ENCODE measurements at places on chromosomes 12 and 14.

- no peak for DNase-seq
Measured at GRCh38 chr14:84477996-84478395, 1051.9 kb upstream of the FLRT2 start.

DNA sequence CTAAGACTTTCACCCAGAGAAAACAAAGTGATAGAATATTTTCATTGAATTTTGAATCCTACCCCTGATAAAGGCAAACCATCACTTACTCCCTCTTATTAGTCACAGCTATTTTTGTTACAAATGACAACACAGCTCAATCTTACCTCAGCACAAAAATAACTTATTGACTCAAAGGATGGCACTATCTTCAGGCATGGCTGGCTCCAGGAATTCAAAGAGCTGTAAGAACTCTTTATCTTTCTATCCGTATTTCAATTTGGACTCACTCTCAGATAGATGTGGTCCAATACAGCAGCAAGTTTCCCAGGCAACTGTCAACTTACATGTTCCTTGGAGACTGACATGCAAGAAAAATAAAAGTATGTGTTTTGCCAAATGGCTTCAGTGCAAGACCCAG lies 709.4 kb upstream of the MDGA2 start:
- no peak for DNase-seq

GRCh38 chr14:80770114-80770908 lies 171.2 kb downstream of the CEP128 start:
- no peak for DNase-seq

DNA sequence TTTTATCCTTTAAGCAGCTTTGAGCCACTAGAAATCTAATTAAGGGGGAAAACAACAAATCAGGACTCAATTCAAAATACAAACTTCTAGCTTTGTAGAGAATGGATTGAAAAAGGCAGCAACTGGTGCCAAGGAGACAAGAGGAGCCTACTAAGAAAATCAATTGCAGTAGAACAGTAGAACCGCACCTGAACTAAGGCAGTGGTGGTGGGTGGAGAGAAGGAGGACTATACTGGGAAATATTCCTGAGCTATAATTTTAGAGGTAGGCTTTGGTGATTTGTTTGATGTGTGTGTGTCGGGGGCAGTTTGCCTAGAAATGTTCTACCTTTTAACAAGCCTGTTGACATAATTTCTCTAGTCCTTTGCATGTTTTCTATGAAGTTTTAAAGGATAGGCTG lies 270.9 kb upstream of the SYT10 start:
- DNase-seq: no peak

DNA sequence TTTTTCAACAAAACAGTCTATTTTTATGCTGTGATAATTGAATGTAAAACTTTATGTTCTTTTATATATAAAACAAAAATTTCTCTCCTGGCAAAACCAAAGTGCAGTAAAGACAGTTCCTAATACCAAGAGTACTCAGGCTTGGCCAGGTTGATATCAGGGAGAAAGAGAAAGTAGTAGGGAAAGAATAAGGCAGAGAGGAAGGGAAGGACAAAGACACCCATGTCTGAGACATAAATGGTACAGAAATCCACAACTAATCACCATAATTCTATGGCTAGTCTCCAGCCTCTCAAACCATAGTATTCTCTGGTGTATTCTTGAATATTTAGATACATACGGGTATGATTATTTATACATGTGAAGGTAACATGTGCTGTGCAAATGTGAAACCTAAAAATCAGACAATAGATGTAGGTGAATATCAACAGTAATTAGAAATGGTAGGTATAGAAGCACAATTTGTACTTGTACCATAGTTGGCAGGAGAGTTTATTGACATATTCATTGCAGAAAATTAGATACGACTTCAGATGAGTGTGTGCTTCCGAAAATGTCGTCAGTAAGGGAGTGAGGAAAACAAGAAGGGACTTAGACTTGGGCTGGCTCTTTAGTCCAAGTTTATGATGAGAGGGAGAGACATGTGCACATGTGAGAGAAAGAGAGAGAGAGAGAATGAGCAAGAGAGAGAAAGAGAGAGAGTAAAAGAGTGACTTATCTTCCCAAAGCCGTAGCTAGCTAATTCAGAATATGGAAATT lies 230.8 kb upstream of the NPAS3 start:
- no peak for DNase-seq

GRCh38 chr14:91420686-91421085 lies 3.1 kb upstream of the CCDC88C start:
- DNase-seq: no peak

- no peak for DNase-seq
Measured at GRCh38 chr14:89284333-89285058, 132.5 kb downstream of the FOXN3 start.

- no peak for DNase-seq
Measured at GRCh38 chr12:11568762-11569478, 80.6 kb upstream of the ETV6 start.

- no peak for DNase-seq
Measured at GRCh38 chr14:76083796-76084765, 67.6 kb upstream of the GPATCH2L start.

GRCh38 chr14:99035268-99035667 lies 236.7 kb downstream of the BCL11B start:
- DNase-seq: no peak

- no peak for DNase-seq
Measured at GRCh38 chr14:29462772-29463171, 464.9 kb downstream of the PRKD1 start.

DNA sequence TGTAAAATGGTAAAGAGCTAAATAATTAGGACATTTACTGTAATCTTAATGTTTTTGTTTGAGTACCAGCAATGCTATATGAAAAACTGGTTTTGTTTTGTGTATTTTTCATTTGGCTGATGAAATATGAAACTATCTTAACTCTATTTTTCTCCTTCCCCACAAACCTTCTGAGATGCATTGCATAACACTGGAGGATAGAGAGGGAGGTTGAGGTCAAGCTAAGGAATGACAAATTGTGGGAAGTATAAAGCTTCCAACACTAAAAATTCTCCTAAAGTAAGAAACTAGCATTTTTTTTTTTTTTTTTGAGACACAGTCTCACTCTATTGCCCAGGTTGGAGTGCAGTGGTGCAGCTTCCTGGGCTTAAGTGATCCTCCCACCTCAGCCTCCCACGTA lies 31.5 kb upstream of the SRP54 start:
- no peak for DNase-seq

DNA sequence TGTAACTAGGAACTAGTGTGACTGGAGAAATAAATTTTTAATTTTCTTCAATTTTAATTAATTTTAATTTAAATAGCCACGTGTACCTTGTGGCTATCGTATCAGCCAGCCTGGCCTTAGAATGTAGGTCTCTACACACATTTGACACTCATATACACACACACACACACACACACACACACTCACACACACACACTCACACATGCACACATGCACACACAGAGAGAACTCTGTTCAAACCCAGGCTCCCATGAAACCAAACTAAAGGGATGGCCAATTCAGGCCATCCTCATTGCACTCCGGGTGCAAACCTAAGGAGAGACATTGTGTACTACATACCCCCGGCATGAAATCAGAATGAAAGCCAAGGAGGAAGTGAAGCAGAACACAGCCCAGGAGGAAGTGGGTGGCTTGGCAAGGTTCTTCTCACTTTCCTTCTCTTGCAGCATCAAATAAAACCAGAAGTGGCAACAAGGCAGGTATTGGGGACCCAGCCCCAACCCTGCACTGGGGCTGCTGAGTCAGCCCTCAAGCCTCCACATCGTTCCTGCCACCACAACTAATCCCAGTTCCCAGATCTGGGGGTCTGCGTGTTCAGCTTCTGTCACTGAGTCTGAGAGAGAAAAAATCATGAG lies 26.2 kb upstream of the CHPT1 start:
- no peak for DNase-seq

GRCh38 chr14:92753250-92753649 lies 4.8 kb upstream of the LGMN start:
- no peak for DNase-seq

DNA sequence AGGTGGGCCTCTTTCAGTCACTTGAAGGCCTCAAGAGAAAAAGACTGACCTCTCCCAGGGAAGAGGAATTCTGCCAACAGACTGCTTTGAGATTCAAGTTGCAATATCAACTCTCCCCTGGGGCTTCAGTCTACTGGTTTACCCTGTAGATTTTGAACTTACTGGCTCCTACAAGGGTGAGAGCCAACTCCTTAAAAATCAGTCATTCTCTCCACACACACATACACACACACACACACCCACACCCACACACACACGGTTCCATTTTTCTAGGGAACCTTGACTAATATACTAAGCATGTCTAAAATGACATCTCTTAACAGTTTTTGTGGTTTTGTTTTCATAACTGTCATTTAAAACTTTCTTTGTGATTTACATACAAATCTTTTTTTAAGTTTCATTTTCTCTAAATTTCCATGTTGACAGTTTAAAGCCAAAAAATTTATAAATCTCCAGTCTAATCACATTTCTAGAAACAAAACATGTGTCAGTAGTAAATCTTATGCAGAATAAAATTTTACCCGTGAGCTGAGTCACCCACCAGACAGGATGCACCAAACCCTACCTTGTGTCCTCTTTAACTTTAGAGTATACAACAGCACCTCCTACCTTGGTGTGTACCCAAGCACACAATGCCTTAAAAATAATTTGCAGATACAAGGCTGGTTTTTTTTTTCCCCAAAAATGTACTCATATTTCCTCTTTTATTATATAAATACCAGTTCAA lies 394.6 kb downstream of the AEBP2 start:
- peak; percentile 11 for DNase-seq

DNA sequence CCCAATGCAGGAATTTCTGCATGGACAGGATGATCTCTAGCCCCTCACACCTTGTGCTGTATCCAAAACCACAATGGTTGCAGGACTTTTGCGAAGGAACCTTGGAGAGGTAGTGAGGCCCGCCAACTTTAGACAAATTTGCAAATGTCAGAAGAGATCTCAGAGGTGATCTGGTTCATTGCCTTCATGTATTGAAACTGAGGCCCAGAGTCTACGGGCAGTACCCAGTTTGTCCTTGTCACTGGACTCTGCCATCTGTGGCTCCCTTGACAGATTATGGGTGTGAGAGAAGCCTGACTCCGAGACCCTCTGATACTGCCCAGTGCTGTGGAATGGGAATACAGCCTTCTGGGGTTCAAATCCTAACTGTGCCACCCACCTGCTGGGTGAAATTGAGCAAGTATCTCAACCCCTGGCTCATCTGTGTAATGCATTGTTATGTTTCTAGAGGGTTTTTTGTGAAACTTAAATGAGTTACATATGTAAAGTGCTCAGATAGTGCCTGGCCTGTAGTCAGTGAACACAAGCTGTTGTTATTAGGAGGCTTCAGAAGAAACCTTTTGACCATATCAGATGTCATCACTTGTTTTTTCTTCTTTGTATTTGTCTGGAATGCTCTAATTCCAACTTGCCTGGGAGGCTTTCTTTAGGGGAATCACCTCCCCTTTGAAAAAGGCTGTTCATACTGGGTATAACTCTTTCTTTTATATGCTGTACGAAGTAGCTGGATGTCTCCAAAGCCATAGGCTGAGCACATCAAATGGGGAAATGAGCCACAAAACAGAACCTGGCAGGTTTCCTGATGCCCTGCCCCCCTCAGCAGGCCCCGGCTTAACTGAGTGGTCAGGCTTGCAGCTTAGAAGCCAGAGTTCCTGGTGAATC lies 71.4 kb upstream of the SRSF5 start:
- DNase-seq: no peak

DNA sequence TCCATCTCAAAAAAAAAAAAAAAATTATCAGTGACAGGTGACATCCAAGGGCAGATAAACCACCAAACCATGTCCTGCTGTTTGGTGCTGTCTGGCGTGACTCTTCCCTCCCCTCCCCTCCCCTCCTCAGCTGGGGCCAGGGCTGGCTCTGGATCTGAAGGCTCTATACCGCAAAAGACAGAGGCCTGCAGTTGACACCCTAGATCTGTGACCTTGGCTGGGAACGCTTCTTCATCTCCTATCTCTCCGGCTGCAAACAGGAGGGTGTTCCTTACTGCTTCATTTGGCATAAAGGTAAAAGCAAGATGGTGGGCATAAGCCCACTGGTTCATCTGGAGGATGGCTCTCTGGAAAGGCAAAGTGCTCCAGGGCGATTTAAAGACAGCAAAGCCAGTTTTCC lies 126.8 kb upstream of the PRMT8 start:
- DNase-seq: no peak
